SIG-M5 (cell line): ENCODE measurements at places on chromosomes 5 and 9.

DNA sequence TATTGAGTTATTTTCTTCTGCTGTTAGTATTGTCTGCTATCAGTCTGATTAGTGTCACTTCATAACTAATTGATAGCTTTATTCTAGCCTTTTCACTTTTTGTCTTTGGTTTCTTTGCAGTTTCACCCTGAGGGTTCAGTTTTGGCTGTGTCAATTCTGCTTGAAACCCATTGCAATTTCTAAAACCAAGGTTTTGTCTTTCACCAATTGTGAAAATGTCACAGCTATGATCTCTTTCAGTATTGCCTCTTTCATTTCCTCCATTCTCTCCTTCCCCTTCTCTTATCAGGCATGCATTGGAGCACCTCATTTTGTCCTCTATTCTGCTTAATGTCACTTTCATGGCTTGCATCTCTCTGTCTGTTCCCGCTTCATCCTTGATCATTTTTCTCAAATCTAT, 248.1 kb downstream of the YTHDC2 start:
- DNase-seq = no peak

GRCh38 chr9:83444110-83444509, 94.1 kb downstream of the FRMD3 start:
- DNase-seq = no peak

DNA sequence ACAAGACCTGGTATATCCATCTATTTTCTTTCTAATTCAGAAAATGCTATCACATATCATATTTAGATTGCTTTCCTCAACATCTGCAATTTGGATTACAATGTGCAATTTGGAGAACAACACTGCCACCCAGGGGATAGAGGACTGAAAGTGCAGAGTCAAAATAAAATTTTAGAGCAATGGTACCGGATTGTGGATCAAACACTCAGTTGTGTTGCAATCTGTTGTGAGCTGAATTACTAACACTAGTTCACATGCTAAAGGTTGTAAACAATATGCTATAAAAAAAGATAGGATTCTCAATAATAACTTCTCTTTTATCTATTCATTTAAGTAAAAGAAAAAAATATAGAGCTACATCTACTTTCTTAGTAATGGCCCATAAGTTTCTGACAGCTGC, 11.9 kb upstream of the SRFBP1 start:
- no peak for DNase-seq

DNA sequence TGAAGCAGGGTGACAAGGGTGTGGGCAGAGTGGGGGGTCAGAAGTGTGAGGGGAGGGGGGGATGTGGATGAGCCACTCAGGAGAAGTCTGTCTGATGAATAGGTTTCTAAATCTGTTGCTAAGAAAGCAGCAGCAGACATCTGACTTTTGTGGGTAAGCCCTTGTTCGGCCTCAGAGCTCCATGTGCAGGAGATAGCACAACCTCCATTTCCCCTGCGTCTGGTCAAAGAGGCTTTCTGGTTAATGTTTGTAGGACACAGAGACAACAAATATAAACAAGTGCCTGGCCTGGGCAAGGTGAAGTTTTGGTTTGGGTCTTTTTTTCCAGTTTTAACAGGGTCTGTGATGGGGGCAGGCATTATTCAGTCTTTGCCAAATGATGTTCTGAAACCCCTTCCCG, 57.0 kb upstream of the GNE start:
- no peak for DNase-seq

- no peak for DNase-seq
Observed at GRCh38 chr9:7067169-7067568, 309.4 kb downstream of the KDM4C start.

GRCh38 chr5:181281984-181282316, 21.0 kb upstream of the TRIM52 start:
- no peak for DNase-seq
